ENCODE measurements at places on chromosomes 5 and 9. TPM values are rescaled to one million over a fixed set of nuclear protein-coding genes. Genes with fewer than 3 reads are reported as not detected.

FGF1 gene
- total RNA-seq: not detected

TLE4 gene
- 101 TPM for total RNA-seq

S1PR3 gene
- total RNA-seq: not detected

PLAC8L1 gene
- 2.3 TPM for total RNA-seq

DNA sequence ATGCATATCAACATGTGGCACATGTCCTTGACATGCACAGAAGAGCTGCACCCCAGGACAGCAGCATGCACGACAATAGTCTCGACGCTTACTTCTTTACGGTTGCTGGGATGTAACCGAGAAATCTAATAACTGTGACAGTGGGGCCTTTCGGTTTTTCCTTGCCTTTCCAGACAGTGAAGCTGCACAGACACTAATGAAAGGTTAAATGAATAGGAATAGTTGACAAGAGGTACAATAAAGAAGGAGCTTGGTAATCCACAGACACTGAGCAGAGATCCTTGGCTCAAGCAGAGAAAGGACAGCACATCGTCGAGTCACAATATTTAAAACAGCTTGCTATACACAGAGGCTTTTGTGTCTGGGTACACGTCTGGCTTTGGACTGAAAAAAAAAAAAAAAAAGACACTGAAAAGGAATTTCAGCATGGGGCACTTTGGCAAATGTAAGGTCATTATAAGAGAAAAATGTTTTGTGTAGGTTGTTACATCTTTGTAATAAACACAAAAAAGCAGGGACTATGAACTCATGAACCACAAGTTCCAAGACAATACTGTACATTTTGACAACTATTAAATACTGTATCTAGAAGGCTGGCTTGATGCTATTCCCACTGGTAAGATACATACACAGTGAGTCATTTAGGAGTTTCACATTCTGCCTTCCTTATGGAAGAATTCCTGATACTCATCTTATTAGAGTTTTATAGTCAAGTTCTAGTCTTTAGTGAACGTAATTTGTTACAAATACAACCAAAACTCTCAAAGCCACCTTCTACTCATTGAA lies 5.6 kb downstream of the BNC2 start:
- H3K27ac ChIP-seq: no peak overlapping the region
- peaks cover 7% of the 10 kb centered on the region for H3K4me1 ChIP-seq
- no peak overlapping the region for H3K4me3 ChIP-seq
- H3K36me3 ChIP-seq: no peaks in the 10 kb centered on the region

DNA sequence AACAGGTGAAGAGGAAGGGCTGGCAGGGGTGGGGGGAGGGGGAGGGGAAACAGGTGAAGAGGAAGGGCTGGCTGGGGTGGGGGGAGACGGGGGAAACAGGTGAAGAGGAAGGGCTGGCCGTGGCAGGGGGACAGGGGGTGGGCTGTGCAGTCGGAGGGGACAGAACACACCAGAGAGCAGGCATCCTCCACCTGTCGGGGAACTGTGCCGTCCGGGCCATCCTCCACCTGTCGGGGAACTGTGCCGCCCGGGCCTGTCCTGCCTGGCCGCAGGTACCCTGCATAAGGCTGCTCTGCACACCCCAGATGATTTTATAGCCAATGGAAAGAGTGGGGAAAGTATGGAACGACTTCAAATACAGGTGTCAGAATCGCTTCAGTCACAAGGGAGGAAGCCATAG lies 32.5 kb upstream of the PPP1R26 start:
- H3K27ac ChIP-seq: no peak overlapping the region
- no peak for DNase-seq
- H3K27me3 ChIP-seq: peaks cover 5% of the 10 kb centered on the region
- H3K4me1 ChIP-seq: no peaks in the 10 kb centered on the region
- H3K36me3 ChIP-seq: no peaks in the 10 kb centered on the region

GRCh38 chr5:144698484-144698883 lies 527.8 kb downstream of the KCTD16 start:
- H3K27me3 ChIP-seq: no peaks in the 10 kb centered on the region
- no peaks in the 10 kb centered on the region for H3K4me1 ChIP-seq
- H3K27ac ChIP-seq: no peak overlapping the region

DNA sequence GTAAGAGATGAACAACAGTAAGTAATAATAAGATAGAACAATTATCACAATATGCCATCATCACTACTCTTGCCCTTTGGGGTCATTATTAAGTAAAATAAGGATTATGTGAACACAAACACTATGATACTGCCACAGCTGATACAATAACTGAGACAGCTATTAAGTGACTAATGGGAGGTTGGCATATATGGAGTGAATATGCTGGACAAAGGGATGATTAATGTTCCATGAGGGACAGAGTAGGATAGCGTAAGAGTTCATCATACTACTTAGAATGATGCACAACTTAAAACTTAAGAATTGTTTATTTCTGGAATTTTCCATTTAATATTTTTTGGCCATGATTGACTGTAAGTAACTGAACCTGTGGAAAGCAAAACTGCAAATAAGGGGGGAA lies 16.6 kb downstream of the POU5F2 start:
- peaks cover 23% of the 10 kb centered on the region for H3K4me1 ChIP-seq
- no peaks in the 10 kb centered on the region for H3K27me3 ChIP-seq
- no peaks in the 10 kb centered on the region for H3K36me3 ChIP-seq

DNA sequence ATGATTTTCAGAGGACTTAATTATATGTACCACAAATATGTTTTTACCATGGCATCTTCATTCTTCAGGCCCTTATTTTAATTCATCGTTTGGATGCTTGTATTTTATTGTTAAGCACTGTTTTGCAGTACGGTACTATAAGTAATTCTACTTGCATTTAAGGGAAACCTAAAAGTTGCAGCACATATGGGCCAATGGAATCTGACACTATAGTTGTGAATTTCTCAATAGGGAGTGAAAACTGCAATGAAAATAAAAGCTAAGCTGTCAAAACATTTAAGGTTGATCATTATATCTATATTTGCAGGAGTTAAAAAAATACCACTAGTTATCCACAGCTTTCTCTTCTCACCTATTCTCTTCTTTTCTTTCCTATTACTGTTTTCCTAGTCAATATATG lies 1071.8 kb downstream of the MAT2B start:
- no peak for DNase-seq
- no peaks in the 10 kb centered on the region for H3K27me3 ChIP-seq
- no peaks in the 10 kb centered on the region for H3K36me3 ChIP-seq
- H3K4me1 ChIP-seq: no peaks in the 10 kb centered on the region

- peak overlapping the region; percentile 61 for H3K27ac ChIP-seq
- no peak overlapping the region for H3K4me3 ChIP-seq
- peaks cover 15% of the 10 kb centered on the region for H3K4me1 ChIP-seq
- no peaks in the 10 kb centered on the region for H3K27me3 ChIP-seq
- DNase-seq: no peak
Observed at GRCh38 chr5:72305194-72306142, 14.6 kb downstream of the MRPS27 start.

DNA sequence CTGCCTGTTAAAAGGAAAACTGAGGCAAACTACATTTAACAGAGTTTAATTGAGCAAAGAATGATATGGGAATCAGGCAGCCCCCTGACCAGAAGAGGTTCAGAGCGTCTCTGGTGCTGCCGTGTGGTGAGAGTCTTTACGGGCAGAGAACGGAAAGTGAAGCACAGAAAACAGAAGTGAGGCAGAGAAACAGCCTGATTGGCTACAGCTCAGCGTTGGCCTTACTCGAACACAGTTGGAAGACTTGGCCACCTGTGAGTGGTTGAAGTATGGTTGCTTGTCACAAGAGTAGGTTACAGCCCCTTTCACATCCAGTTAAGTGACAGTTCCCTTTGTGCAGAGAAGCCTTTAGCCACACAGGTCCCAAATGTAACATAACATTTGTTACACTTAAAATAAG lies 16.9 kb upstream of the FBP1 start:
- H3K36me3 ChIP-seq: no peaks in the 10 kb centered on the region
- no peak for DNase-seq
- peak overlapping the region; percentile 78 for H3K27ac ChIP-seq
- peak overlapping the region; percentile 85 for H3K4me3 ChIP-seq

DNA sequence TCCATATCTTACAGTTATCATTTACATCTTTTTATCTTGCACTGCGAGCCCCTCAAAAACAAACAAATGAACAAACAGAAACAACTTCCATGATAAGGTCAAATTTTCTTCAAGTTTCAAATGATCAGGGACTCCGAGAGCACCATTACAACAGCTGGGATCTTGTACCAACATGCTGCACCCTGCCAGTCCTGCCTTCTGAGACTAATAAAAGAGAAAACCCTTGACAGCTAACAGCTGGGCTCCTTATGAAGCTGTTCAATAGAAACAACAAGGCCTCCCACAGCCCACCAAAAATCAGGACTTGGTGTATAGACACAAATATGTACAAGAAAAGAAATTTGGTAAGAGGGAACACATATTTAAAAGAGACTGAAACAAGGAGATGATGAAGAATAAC lies 985.3 kb upstream of the DMAC1 start:
- no peaks in the 10 kb centered on the region for H3K4me1 ChIP-seq
- no peak for DNase-seq
- H3K27me3 ChIP-seq: no peaks in the 10 kb centered on the region
- no peak overlapping the region for H3K27ac ChIP-seq
- H3K36me3 ChIP-seq: no peaks in the 10 kb centered on the region
- no peak overlapping the region for H3K4me3 ChIP-seq

- peaks cover 15% of the 10 kb centered on the region for H3K4me1 ChIP-seq
- H3K27ac ChIP-seq: peak overlapping the region; percentile 78
- no peak overlapping the region for H3K4me3 ChIP-seq
- H3K27me3 ChIP-seq: no peaks in the 10 kb centered on the region
- DNase-seq: no peak
Observed at GRCh38 chr9:33467526-33467925, 6.2 kb downstream of the NOL6 start.

DNA sequence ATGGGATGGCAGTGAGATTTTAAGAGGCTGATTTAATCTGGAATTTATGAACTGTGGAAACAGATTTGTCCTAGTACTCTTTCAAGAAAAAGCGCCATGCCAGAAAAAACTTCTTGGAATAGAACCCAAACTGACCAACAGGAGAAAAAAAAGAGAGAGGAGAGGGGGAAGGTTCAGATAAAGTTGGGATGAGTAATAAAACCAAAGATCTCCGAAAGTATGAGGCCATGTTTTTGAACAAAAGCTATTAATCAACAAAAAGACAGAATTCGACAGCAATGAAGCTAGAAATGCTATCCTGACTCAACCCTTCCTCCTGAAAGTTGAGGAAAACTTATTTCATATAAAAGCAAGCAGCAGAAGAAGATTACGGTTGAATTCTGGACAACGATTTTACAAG lies 135.5 kb downstream of the CEMIP2 start:
- DNase-seq: no peak
- H3K4me1 ChIP-seq: no peaks in the 10 kb centered on the region
- no peak overlapping the region for H3K4me3 ChIP-seq
- no peaks in the 10 kb centered on the region for H3K27me3 ChIP-seq
- H3K27ac ChIP-seq: no peak overlapping the region
- H3K36me3 ChIP-seq: no peaks in the 10 kb centered on the region

GRCh38 chr9:110900456-110900855 lies 137.8 kb downstream of the LPAR1 start:
- no peaks in the 10 kb centered on the region for H3K36me3 ChIP-seq
- no peaks in the 10 kb centered on the region for H3K27me3 ChIP-seq
- H3K4me3 ChIP-seq: no peak overlapping the region
- no peak for DNase-seq
- H3K27ac ChIP-seq: no peak overlapping the region
- H3K4me1 ChIP-seq: no peaks in the 10 kb centered on the region

GRCh38 chr5:176171171-176171760 lies 67.0 kb upstream of the SIMC1 start:
- H3K36me3 ChIP-seq: no peaks in the 10 kb centered on the region
- H3K27ac ChIP-seq: no peak overlapping the region
- no peak for DNase-seq
- H3K4me1 ChIP-seq: no peaks in the 10 kb centered on the region
- H3K4me3 ChIP-seq: no peak overlapping the region

- H3K27ac ChIP-seq: no peak overlapping the region
- no peaks in the 10 kb centered on the region for H3K4me1 ChIP-seq
- no peak for DNase-seq
Observed at GRCh38 chr5:113759505-113759904, 246.0 kb downstream of the YTHDC2 start.

DNA sequence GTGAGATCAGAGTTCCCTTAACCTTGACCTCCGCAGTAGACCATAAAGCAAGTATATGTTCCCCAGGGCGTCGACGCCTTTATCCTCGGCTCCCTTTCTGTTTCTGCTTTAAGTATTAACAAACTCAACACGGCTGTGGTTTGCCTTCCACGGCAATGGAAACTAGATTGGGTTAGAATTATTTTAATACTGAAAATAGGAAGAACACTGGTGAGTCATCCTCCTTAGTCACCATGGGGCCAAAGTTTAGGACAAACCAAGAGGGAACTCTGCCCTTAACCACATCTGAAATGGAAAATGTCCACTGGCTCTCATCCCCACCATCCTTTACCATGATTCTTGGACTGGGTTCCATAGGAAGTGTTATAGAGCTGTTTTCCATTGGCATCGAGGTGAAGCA lies 386.1 kb downstream of the ACTL7B start:
- H3K27me3 ChIP-seq: peaks cover 2% of the 10 kb centered on the region
- H3K4me3 ChIP-seq: no peak overlapping the region
- no peak for DNase-seq
- H3K27ac ChIP-seq: no peak overlapping the region
- H3K36me3 ChIP-seq: no peaks in the 10 kb centered on the region

GRCh38 chr9:98488571-98489312 lies 220.0 kb downstream of the GABBR2 start:
- no peaks in the 10 kb centered on the region for H3K4me1 ChIP-seq
- H3K27ac ChIP-seq: no peak overlapping the region
- no peak overlapping the region for H3K4me3 ChIP-seq
- H3K36me3 ChIP-seq: no peaks in the 10 kb centered on the region

All from naive thymus-derived CD8-positive, alpha-beta T cell (primary cell).